A549 (cell line): ENCODE measurements at places on chromosomes 11 and 22. TPM values are rescaled to one million over a fixed set of nuclear protein-coding genes. Genes with fewer than 3 reads are reported as not detected.
A peak's percentile ranks its signal among the peaks of the same experiment; 100 is the strongest.

DNA sequence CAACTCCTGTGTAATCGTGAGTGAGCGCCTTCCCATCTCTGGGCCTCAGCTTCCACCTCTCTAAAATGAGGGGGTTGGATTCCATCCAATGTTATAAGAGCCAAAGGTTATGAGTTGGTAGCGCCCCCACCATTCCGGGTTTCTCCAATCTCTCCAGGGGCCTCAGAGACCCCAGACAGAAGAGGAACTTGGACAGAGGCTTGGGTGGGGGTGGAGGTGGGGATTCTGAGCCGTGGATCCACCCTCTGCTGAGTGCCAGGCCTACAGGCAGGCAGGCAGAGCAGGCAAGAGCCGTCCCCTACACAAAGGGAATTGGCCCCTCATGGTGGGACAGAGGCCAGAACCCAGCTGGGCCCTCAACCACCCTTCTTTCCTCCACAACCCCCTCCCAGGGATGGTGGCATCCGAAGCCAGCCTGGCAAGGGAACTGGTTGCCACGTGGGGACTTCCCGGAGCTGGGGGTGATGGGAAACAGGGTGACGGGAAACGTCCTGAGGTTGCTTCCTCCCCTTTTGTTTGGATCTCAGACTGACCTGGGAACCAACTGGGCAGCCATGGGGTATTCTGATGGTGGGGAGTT is 31.8 kb downstream of the TXN2 start:
- no peak for DNase-seq

DNA sequence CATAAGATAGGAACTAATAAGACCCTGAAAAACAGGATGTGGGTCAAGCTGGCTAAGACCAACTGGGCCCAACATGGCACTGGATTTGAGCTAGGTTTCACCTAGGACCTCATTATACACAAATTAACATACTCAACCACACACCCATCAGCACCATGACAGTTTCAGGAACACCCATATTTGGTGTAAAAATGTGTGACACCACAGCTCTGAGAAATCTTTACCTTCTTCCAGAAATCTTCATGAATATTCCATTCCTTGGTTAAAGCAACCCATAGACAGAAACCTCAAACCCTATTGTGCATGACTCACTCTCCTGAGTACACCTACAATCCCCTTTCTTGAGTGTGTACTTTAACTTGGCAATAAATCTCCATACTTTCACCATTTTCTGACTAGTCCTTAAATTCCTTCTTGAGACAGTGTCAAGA is 378.8 kb downstream of the DYNC2H1 start:
- DNase-seq = no peak

Gene SMIM35
- not detected in 3 replicates for polyA plus RNA-seq

Gene YPEL1
- 0.07 to 0.36 TPM (median 0.22 TPM) in 3 replicates for polyA plus RNA-seq

DNA sequence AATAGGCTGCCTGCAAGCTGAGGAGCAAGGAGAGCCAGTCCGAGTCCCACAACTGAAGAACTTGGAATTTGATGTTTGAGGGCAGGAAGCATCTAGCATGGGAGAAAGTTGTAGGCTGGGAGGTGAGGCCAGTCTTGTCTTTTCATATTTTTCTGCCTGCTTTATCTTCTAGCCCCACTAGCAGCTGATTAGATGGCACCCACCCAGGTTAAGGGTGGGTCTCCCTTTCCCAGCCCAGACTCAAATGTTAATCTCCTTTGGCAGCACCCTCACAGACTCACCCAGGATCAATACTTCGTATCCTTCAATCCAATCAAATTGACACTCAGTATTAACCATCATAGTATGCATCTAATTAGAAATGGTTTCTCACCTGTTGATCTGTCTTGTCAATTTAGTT is 5.0 kb upstream of the COX8A start:
- DNase-seq = no peak

Gene MMP1
- 0.06 TPM in 1 of 3 replicates, not detected in the others for polyA plus RNA-seq

- no peak for DNase-seq
Observed at GRCh38 chr11:2383852-2384804, 7.0 kb downstream of the CD81 start.

- no peak for DNase-seq
Observed at GRCh38 chr11:121696931-121697670, 244.3 kb upstream of the SORL1-AS1 start.

Gene ST14
- 0.04 to 0.09 TPM (median 0.05 TPM) in 3 replicates for polyA plus RNA-seq

Gene SLC37A2
- 0.07 to 0.14 TPM (median 0.08 TPM) in 3 replicates for polyA plus RNA-seq

- DNase-seq = no peak
Observed at GRCh38 chr22:47289336-47289985, 527.0 kb downstream of the TBC1D22A start.

DNA sequence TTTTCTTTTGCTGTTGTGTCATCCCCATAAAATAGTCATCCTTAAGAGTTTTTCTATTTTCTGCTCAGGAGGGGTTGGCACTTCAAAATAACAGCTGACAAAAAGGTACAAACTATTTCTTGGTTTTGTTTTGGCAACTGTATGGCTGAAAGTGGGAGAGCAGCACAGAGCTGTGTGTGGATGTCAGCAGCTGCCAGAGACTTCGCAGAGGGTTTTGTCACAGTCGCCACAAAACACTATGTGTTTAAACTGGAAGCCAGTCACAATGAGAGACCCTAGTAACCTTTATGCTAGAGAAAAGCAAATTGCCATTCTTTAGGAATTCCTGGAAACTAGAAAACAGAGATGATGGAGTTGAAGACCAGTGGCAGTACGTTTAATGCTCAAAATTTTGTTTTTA is 189.6 kb upstream of the CCDC90B start:
- DNase-seq = no peak

Gene SUSD2
- 51.4 to 60.9 TPM (median 51.9 TPM) in 3 replicates for polyA plus RNA-seq

Gene OR51I1
- not detected in 3 replicates for polyA plus RNA-seq

DNA sequence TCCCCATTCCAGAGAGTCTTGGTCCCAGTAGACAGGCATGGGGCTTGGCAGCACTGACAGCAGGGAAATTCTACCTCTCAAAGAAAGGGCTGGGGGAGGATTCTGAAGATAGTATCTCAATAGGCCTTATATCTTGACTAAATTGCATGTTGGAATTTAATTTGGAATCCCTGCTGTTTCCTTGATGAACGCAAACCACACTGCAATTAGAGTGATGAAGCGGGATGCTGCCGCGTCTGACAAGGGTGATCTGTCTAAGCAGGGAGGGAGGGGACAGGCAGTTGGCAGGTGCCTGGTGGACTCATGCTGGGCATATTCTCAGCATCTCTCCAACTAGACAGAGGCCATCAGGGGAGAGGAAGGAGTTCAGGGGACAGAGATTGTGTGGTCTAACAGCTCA is 48.4 kb downstream of the COMMD9 start:
- no peak for DNase-seq

Gene SPTBN2
- polyA plus RNA-seq = 8.1 to 9.9 TPM (median 9.6 TPM) in 3 replicates

- DNase-seq = no peak
Observed at GRCh38 chr11:2812371-2812991, 73.1 kb downstream of the CDKN1C start.

DNA sequence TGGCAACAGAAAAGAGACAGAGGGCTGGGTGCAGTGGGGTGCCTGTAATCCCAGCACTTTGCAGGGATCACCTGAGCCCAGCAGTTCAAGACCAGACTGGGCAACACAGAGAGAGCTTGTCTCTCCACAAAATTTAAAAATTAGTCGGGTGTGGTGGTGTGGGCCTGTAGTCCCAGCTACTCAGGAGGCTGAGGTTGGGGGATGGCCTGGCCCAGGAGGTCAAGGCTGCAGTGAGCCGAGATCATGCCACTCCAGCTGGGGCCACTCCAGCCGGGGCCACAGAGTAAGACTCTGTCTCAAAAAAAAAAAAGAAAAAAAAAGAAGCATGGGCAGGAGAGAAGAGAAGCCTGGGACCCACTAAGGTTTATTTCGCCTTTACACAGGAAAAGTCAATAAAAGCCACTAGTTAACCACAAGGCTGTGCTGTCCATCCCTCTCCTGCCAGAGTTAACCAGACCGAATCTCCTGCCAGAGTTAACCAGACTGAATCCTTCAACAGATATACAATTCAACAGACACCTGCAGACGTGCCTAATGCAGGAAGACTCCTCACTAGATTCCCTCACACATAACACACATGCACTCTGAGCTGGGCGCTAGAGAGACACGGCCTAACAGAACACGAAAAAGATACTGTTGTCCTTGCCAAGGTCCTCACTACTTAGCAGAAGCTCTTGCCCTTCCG is 29.8 kb downstream of the MICAL3 start:
- DNase-seq = no peak

DNA sequence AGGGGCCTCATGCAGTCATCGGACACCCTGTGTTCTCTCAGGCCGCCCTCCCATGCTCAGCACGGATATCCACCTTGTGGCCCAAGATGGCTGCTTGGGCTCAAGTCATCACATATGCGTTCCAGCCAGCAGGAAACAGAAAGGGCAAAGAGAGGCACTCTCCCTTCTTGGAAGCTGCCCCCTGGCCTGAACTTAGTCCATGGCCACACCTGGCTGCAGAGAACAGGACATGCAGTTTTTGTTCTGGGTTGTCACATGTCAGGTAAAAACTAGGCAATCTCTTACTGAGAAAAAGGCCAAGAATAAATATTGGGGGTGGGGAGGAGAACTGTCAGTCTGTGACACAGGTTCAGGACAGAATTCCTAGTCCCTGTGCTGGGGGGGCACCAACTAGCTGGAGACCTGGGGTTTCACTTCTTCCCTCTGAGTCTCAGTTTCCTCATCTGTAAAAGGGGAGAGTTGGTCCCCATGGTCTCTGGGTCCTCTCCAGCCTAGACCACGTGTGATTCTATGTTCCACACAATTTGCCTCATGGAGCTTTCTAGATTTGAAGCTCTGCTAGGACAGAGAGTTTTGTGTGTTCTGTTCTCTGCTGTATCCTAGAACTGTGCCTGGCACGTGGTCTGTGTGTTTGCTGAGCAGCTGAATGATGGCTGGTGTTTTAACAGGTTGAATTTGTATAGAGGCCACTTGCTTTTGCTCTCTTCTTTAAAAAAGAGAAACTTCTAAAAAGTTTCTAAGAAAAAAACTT is 107.2 kb upstream of the ANO1 start:
- DNase-seq = no peak

Gene TPBGL
- polyA plus RNA-seq = 0.05 to 0.12 TPM (median 0.09 TPM) in 3 replicates

GRCh38 chr11:103202048-103202651 is 92.9 kb downstream of the DYNC2H1 start:
- DNase-seq = peak; percentile 7

Gene CRYBA4
- polyA plus RNA-seq = not detected in 3 replicates

GRCh38 chr11:44080951-44081350 is 14.5 kb upstream of the EXT2 start:
- no peak for DNase-seq

Gene HPX
- polyA plus RNA-seq = 0.35 to 0.70 TPM (median 0.57 TPM) in 3 replicates

Gene RBMXL2
- polyA plus RNA-seq = not detected in 3 replicates

Gene POTEH
- polyA plus RNA-seq = not detected in 3 replicates

- peak; percentile 56 for DNase-seq
Observed at GRCh38 chr11:122170815-122171475, 54.9 kb upstream of the BLID start.

- no peak for DNase-seq
Observed at GRCh38 chr22:20242393-20243175, 25.5 kb downstream of the RTN4R start.

Gene OR51E1
- polyA plus RNA-seq = not detected in 3 replicates

DNA sequence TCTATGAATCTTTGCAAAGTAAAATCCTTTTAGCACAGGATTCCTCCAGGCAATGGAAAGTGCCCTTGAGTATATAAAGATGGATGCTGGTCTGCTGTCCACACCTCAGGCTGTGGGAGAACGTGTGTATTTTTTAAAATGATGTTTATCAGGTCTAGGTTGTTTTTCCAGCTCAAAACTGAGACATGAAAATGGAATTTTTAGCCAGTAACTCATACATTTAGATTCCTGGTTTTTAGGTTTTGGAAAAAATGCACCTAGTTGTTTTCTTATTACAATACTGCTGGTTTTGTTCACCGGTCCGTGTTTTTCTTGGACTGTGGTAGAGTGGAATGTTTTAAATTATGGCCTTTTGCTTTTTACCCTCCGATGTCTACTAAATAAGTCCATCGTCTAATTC is 554.7 kb downstream of the SOX6 start:
- no peak for DNase-seq

Gene SAA2
- polyA plus RNA-seq = not detected in 3 replicates

DNA sequence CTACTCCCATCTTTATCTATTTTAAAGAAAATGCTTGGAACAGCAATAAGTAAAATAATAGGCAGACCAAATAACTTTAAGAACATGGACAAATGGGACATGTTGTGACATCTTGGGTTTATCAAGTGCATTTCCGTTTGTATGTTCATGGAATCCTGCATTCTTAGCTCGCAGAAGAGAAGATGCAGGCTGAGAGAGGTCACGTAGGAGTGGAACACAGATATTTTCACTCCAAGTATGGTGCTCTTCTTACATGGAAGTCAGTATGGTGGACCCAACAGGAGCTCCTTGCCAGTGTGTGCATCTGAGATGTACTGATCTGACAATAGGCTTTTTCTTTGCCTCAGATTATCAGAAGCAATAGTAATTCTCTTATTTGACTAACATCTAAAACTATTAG is 1.7 kb downstream of the E2F8 start:
- no peak for DNase-seq

- DNase-seq = no peak
Observed at GRCh38 chr11:125451400-125452124, 44.5 kb downstream of the FEZ1 start.

- no peak for DNase-seq
Observed at GRCh38 chr11:19571906-19572305, 140.7 kb upstream of the NAV2 start.

Gene PHRF1
- 23.0 to 25.3 TPM (median 23.7 TPM) in 3 replicates for polyA plus RNA-seq

- no peak for DNase-seq
Observed at GRCh38 chr22:42432818-42433217, 615 bp upstream of the NFAM1 start.

GRCh38 chr11:18495703-18496102 is 31.0 kb downstream of the TSG101 start:
- no peak for DNase-seq

DNA sequence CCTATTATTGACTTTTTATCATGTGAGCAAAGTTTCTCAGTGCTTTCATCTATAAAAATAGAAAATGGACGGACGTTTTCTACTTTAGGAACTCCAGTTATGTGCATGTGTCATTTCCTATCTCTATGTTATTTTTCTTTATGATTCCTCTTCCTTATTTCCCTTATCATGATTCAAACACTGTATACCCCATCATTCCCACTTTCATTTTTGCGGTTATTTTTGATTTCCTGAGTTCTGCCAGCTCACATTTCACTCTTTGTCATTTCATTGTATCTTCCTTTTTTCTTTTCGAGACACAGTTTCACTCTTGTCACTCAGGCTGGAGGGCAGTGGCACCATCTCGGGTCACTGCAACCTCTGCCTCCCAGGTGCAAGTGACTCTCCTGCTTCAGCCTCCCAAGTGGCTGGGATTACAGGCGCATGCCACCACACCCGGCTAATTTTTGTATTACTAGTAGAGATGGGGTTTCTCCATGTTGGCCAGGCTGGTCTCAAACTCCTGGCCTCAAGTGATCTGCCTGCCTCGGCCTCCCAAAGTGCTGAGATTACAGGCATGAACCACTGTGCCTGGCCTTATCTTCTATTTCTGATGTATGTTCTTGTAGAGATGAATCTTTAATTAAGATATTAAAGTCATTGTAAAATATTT is 21.5 kb downstream of the C11orf58 start:
- no peak for DNase-seq

Gene MS4A4E
- not detected in 3 replicates for polyA plus RNA-seq

Gene MS4A13
- not detected in 3 replicates for polyA plus RNA-seq

- no peak for DNase-seq
Observed at GRCh38 chr11:19886498-19886897, 173.9 kb downstream of the NAV2 start.

- DNase-seq = no peak
Observed at GRCh38 chr11:75198278-75198973, 42.1 kb upstream of the TPBGL start.
